Astrocyte (in vitro differentiated cells and primary cell): ENCODE measurements at places on chromosomes 7 and 10. TPM values are rescaled to one million over a fixed set of nuclear protein-coding genes. Genes with fewer than 3 reads are reported as not detected.
A peak's percentile ranks its signal among the peaks of the same experiment; 100 is the strongest.

The HOXA5 gene
- total RNA-seq, result not detected in 2 replicates

DNA sequence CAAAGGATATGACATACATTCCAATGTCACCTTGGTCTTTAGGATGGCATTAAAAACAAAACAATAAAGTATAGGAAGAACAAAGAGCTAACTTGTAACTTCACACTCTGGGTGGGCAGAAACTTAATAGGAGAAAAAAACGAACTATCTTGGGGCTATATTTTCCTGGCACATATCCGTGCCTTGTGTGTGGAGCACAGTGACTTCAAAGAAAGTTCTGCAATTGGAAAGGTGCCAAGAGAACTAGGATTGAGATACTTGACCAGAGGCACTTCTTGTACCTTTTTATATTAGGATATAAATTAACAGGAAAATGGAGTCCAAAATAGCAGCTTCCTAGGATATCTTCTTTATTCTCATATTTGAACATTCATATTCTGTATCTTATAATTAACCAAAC is 148.4 kb downstream of the SEMA3D start:
- DNase-seq, result no peak

GRCh38 chr7:131103997-131104396 is 223.7 kb upstream of the MKLN1 start:
- peak; percentile 90 for DNase-seq

GRCh38 chr10:79092292-79092896 is 23.6 kb downstream of the ZMIZ1 start:
- no peak for DNase-seq

DNA sequence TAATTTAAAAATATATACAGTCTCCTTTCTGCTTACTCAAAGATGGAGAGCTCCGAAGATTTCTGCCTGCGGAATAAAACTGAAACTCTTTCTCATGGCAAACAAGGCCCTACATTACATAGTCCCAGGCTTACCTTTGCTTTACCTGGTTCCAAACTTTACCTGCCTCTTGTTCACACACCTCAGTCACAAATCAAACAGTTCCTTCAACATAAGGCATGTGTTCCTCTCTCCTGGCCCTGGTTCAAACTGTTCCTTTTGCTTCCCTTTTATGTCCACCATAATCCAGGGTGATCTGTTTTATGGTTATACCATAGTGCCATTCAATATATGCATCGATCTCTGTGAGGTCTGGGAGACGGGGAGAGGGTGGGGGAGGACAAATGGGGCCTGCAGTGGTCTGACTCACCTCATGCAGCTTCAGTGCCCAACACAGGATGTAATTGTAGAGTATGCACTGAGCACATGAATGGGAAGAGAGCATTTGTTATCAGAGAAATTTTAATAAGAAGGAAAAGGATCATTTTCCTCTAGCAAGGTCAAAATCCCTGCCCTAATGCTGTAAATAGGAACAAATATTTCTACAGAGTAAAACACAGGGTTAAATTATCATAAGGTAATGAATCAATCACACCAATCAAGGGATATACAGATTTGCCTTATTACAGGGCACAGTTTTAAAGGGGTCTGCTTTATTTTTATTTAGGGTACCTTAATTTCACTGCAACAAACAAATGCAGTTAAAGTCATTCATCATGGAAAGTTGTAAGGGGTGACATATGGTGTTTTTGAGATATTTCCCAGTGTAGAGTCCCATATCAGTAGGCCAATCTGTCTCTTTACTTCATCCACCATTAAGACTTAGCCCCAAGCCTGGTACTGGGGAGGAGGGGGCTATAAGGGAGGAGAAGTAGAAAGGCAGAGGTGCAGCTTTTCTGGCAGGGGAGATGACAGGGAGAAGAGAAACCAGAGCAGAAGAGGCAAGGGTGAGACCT is 88.8 kb upstream of the PDE1C start:
- DNase-seq, result peak; percentile 35

- no peak for DNase-seq
These were observed 1.5 kb upstream of the CFAP46 start for GRCh38 chr10:132943791-132944404.

The CFAP70 gene
- 1.2 and 1.3 TPM in 2 replicates for total RNA-seq

- DNase-seq, result no peak
These were observed 45.2 kb downstream of the WIPF3 start for GRCh38 chr7:29851487-29851886.

The CALU gene
- 670 and 732 TPM in 2 replicates for total RNA-seq
